ENCODE measurements at places on chromosomes 13 and 19.

- DNase-seq = no peak
These were observed 89.0 kb upstream of the CLDN10 start for GRCh38 chr13:95463531-95463930.

DNA sequence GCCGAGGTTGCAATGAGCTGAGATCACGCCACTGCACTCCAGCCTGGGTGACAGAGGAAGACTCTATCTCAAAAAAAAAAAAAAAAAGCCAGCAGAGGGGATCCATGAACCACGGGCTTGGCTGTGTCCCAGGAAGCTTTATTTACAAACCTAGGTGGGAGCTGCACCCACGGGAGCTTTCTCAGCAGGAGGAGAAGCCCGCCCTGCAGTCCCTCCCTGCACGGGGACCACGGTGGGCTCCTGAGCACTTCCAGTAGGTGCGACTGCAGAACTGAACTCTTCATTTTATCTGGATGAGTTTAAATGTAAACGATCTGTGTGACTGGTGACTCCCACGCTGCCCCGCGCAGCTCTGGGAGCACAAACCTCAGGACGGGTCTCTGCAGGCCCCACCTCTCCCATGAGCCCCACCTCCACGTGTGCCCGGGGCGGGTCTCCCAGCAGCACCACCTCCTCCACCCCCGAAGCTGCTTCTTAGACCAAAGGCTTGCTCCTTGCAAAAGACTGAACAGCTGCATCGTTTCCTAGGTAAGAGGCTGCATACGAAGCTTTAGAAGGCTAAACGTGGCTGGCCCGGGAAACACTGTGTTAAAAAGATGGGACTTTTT, 66.4 kb downstream of the SPACA7 start:
- DNase-seq = no peak

- no peak for DNase-seq
These were observed 6.6 kb upstream of the EEF1AKMT1 start for GRCh38 chr13:20780317-20780716.

DNA sequence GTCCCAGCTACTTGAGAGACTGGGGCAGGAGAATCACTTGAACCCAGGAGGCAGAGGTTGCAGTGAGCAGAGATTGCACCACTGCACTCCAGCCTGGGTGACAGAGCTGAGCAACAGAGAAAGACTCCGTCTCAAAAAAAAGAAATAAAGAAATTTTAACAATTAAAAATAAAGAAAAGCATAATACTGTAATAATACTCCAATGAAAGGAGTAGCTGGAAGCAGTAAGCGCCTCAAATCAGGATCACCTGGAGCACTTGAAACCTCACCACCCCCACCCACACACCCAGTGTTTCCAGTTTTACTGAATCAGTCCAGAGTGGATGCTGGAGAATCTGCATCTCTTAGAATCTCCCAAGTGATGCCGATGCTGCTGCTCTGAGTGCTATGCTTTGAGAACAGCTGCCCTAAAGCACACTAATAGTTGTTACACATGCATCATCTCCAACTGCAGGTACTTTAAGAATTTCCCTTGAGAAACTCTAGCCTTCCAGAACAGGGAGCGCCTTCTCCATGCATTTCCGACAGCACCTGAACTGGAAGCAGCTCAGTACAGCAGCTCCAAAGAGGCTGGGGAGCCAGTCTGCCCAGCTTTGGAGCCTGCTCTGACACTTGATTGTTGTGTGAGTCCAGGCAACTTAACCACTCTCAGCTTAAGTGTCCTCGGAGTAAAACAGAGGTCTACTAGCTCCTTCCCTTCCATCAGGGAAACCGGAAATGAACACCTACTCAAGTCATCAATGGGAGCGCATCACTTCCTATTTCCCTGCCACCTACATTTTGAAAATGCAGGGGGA, 2.9 kb downstream of the ABCC4 start:
- DNase-seq = no peak

DNA sequence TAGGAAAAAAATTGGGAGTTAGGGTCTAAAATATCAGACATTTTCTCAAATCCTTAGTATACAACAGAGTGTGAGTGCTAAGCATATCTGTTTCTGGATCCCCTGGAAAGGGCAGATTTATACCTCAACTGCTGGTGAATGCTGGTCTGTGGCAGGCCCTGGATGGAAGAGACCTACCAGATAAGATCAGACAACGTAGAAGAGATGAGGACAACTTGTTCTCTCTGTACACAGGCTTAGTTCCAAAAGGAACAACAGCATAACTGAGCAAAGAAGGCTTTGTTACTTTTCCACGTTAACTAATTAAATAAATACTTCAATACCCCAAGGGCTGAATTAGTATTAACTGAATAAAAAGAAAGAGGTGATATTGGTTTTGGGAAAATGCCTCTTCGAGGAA, 1277.3 kb downstream of the SLITRK5 start:
- no peak for DNase-seq

DNA sequence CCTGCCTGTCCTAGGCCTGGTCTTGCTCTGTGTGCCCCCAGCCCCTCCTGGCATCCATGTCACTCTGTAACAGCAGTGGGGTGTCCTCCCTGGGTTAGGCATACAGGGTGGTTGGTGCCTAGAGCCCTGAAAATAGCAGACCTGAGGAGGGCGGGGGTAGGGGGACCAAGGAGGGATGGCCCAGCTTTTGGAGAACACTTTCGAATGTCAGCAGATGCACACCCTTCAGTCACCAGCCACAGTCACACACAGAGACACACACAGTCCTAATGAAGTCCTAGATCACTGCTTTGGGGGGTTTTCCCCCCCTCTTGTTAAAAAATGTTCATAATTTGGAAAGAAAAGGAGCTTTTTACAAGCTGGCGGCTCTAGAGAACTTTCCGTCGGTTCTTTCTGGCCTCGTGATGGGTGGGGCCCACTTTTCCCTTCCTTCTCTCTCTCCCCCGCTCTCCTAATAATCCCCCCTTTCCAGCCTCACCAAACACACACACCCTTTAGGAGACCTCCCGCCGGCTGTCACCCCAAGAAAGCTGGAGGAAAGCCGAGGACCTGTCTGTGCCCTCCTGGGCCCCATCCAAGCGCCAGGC, 47.9 kb downstream of the LYL1 start:
- no peak for DNase-seq
